ENCODE measurements at places on chromosomes 12 and 14.

DNA sequence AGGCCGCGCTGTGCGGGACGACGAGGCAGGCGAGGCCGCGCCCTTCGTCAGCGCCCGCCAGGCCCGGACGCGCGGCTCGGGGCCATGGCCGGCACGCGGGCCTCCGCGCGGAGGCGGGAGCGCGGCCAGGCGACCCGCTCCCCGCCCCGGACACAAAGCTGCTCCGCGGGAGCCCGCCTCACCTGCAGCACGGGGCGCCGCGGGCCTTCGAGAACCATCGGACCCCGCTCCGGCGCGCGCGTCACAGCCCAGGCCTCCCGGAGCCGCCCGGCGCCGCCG, 342 bp downstream of the DICER1 start:
- DNase-seq, result no peak
- peak overlapping the region; percentile 72 for H3K4me3 ChIP-seq
- peak overlapping the region; percentile 64 for H3K27ac ChIP-seq
- H3K36me3 ChIP-seq, result no peaks in the 10 kb centered on the region
- peaks cover 6% of the 10 kb centered on the region for H3K4me1 ChIP-seq
- no peaks in the 10 kb centered on the region for H3K27me3 ChIP-seq

GRCh38 chr14:36773558-36773957, 111.9 kb downstream of the PAX9 start:
- no peaks in the 10 kb centered on the region for H3K4me1 ChIP-seq
- no peak for DNase-seq
- no peak overlapping the region for H3K4me3 ChIP-seq
- H3K27me3 ChIP-seq, result no peaks in the 10 kb centered on the region

GRCh38 chr14:59997966-59998365, 78.0 kb downstream of the LRRC9 start:
- H3K4me3 ChIP-seq, result no peak overlapping the region
- H3K4me1 ChIP-seq, result no peaks in the 10 kb centered on the region
- H3K27me3 ChIP-seq, result no peaks in the 10 kb centered on the region

DNA sequence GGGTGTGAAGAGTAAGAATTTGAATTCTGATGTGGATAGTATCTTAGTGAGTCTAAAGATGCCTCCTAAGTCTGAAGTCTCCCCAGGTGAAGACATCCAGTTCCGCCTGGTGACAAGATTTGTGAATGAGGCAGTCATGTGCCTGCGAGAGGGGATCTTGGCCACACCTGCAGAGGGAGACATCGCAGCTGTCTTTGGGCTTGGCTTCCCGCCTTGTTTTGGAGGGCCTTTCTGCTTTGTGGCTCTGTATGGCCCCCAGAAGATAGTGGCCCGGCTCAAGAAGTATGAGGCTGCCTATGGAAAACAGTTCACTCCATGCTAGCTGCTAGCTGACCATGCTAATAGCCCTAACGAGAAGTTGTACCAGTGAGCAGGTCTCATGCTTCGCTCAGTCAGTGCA, 24.6 kb upstream of the AICDA start:
- H3K4me1 ChIP-seq, result no peaks in the 10 kb centered on the region
- H3K27me3 ChIP-seq, result no peaks in the 10 kb centered on the region
- DNase-seq, result no peak
- no peak overlapping the region for H3K4me3 ChIP-seq
- H3K36me3 ChIP-seq, result no peaks in the 10 kb centered on the region

DNA sequence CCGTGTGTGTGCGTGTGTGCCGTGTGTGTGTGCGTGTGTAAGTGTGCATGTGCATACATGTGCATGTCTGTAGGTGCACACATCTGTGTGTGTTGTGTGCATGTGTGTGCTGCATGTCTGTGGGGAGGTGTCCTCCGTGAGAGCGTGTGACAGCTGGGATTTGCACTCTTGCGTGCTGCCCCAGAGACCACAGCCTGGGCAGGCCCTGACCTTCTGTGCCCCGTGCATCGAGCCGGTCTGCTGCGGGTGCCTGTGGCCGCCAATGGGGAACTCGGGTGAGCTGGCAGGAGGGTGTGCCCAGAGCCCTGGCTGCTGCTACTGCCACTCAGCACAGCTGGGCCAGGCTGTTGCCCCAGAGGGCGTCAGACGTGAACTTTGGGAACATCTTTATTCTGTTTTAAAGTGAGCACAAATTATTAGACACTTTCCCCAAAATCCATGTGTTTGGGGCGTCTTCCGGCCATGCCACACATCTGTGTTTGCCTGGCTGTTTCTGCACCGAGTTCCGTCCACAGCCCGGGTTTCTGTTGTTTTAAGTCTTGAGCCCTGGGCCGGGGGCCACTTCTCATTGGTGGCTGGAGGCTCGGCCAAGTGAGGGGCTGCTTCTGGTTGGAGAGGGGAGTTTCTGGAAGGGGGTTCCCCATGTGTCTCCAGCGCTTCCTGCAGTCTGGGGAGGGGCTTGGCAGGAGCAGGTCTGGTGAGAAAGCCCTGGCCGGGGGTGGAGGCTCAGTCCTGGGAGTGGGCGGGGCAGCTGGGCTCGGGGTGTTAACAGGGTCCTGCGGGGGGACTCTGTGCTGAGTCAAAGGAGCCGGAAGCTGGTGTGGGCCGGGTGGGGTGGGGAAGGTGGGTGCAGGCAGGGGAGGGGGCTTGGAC, 7.6 kb downstream of the CEP170B start:
- H3K4me1 ChIP-seq, result no peaks in the 10 kb centered on the region
- H3K27me3 ChIP-seq, result no peaks in the 10 kb centered on the region
- H3K4me3 ChIP-seq, result no peak overlapping the region
- no peaks in the 10 kb centered on the region for H3K36me3 ChIP-seq

- no peaks in the 10 kb centered on the region for H3K27me3 ChIP-seq
- no peaks in the 10 kb centered on the region for H3K36me3 ChIP-seq
- H3K4me1 ChIP-seq, result no peaks in the 10 kb centered on the region
These were observed 423.9 kb downstream of the SOX5 start for GRCh38 chr12:23525450-23526072.

DNA sequence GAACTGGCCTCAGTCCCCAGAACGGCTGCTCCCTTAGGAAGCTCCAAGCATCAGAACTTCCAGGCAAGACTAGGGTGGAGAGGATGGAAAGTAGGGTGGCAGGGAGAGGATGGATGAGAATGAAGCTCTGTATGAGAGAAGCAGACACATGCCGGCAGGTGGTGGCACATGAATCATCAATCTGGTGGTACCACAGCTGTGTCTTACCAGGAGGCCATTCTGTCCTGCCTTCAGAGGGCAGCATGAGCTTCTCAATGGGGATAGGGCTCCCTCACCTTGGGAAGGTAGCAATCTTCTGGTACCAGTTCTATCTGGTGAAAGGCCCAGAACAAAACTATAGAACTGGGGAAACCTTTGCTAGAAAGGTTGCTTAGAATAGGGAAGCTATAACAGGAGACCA, 55.4 kb upstream of the PYGL start:
- no peak for DNase-seq
- no peaks in the 10 kb centered on the region for H3K27me3 ChIP-seq
- H3K4me3 ChIP-seq, result no peak overlapping the region
- no peaks in the 10 kb centered on the region for H3K4me1 ChIP-seq

DNA sequence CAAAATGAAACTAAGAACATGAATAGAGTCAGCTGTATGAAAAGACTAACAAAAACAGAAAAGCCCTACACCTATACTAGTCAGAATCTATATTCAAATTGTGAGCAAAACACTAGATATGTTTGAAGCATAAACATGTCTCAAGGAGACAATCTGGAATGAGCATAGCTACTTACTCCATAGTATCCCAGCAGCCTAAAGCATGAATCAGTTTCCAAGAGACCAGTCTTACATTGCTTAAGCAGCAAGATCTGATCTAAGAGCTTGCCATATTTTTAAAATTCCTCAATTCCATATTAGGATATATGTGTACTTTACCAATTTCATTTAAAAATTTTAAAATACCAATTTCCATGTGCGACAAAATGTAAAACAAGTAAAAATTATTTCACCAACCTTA, 7.7 kb downstream of the CAPS2 start:
- no peaks in the 10 kb centered on the region for H3K36me3 ChIP-seq
- H3K4me3 ChIP-seq, result no peak overlapping the region
- no peaks in the 10 kb centered on the region for H3K4me1 ChIP-seq

DNA sequence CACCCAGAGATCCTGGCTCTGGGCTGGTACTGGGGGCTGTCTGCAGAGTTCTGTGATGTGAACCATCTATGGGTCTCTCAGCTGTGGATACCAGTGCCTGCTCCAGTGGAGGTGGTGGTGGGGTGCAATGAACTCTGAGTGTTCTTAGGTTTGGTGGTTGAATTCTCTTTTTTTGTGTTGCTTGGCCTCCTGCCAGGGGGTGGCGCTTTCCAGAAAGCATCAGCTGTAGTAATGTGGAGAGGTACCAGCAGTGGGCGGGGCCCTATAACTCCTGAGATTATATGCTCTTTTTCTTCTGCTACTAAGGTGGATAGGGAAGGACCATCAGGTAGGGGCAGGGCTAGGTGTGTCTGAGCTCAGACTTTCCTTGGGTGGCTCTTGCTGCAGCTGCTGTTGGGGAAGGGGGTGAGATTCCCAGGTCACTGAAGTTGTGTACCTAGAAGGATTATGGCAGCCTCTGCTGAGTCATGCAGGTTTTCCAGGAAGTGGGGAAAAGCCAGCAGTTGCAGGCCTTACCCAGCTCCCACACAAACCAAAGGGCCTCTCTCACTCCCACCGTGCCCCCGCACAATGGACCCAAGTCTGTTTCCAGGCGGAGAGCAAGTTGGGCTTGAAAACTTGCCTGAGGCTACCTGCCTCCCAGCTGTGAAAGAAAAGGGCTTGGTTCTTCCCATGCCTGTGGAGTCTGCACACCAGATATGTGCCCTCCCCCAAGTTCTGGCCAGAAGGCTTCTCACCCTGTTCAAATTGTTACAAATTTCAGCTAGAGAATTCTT, 18.6 kb downstream of the CCER1 start:
- no peak overlapping the region for H3K27ac ChIP-seq
- DNase-seq, result peak; percentile 64
- no peak overlapping the region for H3K4me3 ChIP-seq

DNA sequence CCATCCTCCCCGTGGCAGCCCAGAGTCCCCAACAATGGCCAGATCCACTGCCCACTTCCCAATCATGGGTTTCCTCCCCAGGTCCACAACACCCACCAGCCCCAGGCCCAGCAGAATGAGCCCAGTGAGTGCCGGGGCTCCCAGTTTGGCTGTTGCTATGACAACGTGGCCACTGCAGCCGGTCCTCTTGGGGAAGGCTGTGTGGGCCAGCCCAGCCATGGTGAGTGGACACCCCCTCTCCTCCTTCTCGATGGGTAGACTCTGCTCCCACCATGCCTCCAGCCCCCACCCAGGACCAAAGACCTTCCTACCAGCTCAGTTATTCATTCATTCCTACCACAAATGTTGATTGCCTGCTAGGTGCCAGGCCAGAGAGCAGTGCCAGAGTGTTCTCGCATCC, 23.8 kb downstream of the PAPLN start:
- H3K27me3 ChIP-seq, result no peaks in the 10 kb centered on the region
- no peaks in the 10 kb centered on the region for H3K4me1 ChIP-seq
- no peak for DNase-seq
- H3K27ac ChIP-seq, result no peak overlapping the region
- no peak overlapping the region for H3K4me3 ChIP-seq
- H3K36me3 ChIP-seq, result no peaks in the 10 kb centered on the region

DNA sequence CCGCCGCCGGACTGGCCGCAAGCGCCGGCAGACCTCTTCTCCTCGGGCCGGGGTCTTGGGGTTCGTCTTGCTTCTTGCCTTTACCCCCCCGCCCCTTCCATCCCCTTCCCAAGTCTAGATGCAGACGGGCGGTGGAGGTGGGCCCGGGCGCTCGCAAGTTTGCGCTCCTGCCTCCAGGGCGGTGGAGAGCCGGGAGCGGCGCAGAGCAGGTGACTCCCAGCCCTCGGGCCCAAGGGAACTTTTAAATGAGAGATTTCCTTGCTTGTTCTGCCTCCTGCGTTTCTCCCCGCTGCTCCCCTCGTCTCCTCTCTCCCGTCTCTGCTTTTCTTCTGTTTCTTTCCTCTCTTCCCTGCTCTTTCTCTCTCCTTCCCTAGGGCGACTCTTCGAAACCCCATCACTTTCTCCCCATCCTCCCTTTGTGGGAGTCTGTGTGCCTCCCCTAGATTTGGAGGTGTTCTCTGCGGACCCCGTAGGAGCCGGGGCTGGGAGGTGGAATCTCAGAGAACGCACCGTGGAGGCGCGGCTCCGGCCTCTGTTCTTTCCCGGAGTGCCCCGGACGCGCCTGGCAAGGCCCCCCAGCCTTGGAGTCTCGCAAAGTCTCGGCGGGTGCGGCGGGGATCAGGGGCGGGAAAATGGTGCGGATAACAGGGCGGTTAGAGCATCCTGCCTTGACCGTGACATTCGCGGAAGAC, 114.7 kb upstream of the MYL2 start:
- DNase-seq, result no peak
- H3K27ac ChIP-seq, result no peak overlapping the region
- H3K36me3 ChIP-seq, result no peaks in the 10 kb centered on the region
- H3K4me3 ChIP-seq, result no peak overlapping the region
- no peaks in the 10 kb centered on the region for H3K27me3 ChIP-seq
- no peaks in the 10 kb centered on the region for H3K4me1 ChIP-seq

- no peak overlapping the region for H3K4me3 ChIP-seq
- peaks cover 3% of the 10 kb centered on the region for H3K36me3 ChIP-seq
- DNase-seq, result no peak
- no peaks in the 10 kb centered on the region for H3K27me3 ChIP-seq
- H3K27ac ChIP-seq, result no peak overlapping the region
- no peaks in the 10 kb centered on the region for H3K4me1 ChIP-seq
These were observed 52.6 kb downstream of the EEA1 start for GRCh38 chr12:92876496-92876895.

DNA sequence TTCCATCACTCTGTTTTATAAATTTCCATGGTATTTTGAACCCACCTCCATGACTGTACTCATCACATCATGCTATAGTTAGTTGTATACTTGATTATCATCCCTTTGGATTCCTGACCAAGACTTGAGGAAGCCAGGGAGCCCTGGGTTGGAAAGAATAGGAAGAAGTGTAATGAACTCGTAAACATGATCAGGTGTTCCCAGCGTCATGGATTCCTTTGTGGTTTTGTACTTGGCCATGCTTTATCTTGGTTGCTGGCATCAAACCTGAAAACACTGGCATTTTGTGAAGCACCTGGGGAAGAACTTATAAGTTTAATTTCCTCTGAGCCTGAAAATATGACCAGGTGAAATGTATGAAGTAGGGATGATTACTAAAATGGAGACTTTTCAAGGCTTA, 76.4 kb downstream of the CHST11 start:
- no peak overlapping the region for H3K4me3 ChIP-seq
- no peaks in the 10 kb centered on the region for H3K4me1 ChIP-seq
- no peaks in the 10 kb centered on the region for H3K27me3 ChIP-seq
- H3K36me3 ChIP-seq, result no peaks in the 10 kb centered on the region

GRCh38 chr14:37594971-37595808, at the start of the genes FOXA1 and TTC6:
TSS of gene FOXA1 (minus strand) at chr14:37595249. CDS start at chr14:37594972, 277 bp downstream.
TSS of gene TTC6 (plus strand) at chr14:37595629. CDS start at chr14:37622065, 26,436 bp downstream.
- H3K4me1 ChIP-seq, result no peaks in the 10 kb centered on the region
- H3K36me3 ChIP-seq, result no peaks in the 10 kb centered on the region
- no peak within 1 kb of the TSS for H3K27ac ChIP-seq
- peak within 1 kb of the TSS; percentile 24 for H3K4me3 ChIP-seq
- DNase-seq, result no peak
- H3K27me3 ChIP-seq, result peaks cover 3% of the 10 kb centered on the region

Data from aorta (tissue), 5 donors.